ENCODE measurements at places on chromosomes 4 and X.
A peak's percentile ranks its signal among the peaks of the same experiment; 100 is the strongest.

DNA sequence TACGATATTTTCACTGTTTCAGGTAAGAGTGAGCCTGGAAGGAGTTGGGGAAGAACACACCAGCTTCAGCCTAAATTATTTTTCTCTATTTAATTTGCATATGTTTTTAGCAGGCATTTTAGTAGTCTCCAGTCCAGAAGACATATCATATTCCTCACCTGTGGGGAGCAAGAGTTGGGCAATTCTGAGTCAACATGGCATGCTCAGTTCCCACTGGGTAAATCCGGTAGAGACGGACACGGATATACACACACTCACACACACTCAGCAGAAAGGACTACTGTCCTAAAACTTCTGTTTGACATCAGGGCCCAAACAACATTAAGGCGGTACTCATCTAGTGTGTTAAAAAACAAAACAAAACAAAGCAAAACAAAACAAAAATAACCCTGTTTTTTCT lies 4.9 kb upstream of the BEX4 start:
- no peak for DNase-seq

GRCh38 chr4:13427599-13428325 lies 56.4 kb downstream of the RAB28 start:
- DNase-seq = no peak

- no peak for DNase-seq
These were observed 326.4 kb downstream of the DCHS2 start for GRCh38 chr4:154164931-154165839.

- DNase-seq = no peak
These were observed 386.1 kb upstream of the CNKSR2 start for GRCh38 chrX:20988118-20988517.

DNA sequence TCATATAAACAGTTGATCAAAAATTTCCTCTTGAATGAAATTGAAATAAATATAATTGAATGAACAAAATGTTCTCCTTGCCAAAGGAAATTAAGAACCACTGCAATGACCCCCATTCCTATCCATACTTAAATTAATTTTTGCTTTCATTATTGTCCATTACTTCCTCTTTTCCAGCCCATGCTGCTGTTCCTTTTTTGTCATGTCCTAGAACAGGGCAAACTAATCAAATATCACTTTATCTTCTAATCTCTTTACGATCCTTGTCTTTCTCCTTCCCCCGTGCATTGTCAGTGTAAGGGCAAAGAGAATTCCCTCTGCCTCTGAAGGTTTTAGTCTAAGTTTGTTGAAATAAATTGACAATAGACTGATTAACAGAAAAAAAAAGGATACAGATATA lies 203.0 kb downstream of the CENPC start:
- no peak for DNase-seq

GRCh38 chr4:183099537-183100297 lies 660 bp downstream of the WWC2 start:
- DNase-seq = no peak

- DNase-seq = no peak
These were observed 79.4 kb upstream of the HELT start for GRCh38 chr4:184938871-184939270.

GRCh38 chr4:186666750-186667149 lies 56.9 kb downstream of the FAT1 start:
- DNase-seq = no peak

GRCh38 chr4:15719506-15719905 lies 16.6 kb downstream of the BST1 start:
- DNase-seq = no peak

GRCh38 chr4:16731776-16732380 lies 166.6 kb downstream of the LDB2 start:
- DNase-seq = no peak

DNA sequence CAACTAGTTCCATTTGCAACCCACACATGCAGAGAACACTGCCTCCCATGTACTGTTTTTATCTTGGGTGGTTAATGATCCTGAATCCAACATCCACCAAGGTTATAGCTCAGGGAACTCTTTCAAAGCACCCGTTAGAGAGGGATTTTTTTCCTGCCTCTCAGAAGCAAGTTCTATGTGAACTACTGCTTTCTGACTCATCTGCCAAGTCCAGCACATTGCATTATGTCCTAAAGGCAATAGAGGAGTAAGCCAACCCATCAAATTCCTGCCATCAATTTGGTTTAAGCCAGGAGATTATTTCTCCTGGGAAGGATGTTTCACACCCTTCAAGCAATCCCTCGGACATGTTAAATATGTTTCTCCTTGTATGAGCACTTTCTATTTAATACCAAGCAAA lies 334.5 kb downstream of the GASK1B start:
- DNase-seq = no peak

DNA sequence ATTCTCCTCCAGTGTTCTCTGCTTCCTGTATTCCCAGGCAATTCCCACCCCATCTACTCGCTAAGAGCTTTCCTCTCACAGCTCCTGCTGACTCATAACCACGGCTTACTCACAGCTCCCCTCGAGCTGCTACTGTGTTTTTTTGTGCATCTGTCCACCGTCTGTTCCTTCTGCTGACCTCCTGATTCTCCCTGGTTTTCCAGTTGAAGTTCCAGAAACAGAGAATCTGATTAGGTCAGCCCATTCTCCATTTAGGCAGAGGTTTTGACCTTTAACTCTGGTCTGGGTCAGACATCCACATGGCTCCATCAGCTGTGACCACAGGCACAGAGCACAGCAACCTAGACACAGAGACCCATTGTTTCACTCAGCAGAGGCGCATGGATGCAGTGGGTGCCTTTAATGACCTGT lies 5.5 kb upstream of the SMIM20 start:
- DNase-seq = no peak

- peak; percentile 69 for DNase-seq
These were observed at the start of gene PRICKLE3 for GRCh38 chrX:49186125-49187027. PRICKLE3 (minus strand) TSS chrX:49186373; CDS start chrX:49186297, 76 bp downstream.

DNA sequence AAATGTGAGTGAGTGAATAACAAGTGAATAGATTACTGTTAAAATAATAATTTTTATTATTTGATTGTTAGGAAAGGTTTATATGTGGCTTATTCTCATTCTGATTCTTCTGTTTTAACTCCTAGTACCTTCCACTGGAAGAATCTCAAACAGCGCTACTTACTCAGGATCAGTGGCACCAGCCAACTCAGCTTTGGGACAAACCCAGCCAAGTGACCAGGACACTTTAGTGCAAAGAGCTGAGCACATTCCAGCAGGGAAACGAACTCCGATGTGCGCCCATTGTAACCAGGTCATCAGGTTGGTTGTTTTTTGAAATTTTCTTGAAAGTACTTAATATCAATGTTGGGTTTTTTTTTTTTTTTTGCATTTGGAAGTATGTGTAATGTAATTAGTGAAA lies 117.6 kb upstream of the BMPR1B start:
- DNase-seq = no peak

- DNase-seq = no peak
These were observed 50.3 kb downstream of the TMEM165 start for GRCh38 chr4:55445921-55446577.

GRCh38 chr4:40280586-40280985 lies 54.5 kb upstream of the CHRNA9 start:
- no peak for DNase-seq

GRCh38 chr4:181822005-181822375 lies 421.2 kb upstream of the TENM3 start:
- DNase-seq = no peak

DNA sequence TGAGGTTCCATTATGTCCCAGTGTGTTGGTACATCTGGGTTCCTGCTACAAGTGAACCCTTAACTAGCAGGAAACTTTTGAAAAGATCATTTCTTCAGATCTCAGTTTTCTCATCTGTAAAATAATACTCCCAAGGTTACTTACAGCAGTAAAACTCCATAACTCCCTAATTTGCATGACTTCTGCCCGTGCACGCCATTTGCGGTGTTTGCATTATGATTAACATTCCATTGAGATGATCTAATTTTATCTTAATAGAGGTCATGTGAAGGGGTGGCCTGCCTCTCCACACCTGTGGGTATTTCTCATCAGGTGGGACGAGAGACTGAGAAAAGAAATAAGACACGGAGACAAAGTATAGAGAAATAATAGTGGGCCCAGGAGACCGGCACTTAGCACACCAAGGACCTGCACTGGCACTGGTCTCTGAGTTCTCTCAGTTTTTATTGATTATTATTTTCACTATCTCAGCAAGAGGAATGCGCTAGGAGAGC lies 219.8 kb downstream of the TLL1 start:
- DNase-seq = no peak

DNA sequence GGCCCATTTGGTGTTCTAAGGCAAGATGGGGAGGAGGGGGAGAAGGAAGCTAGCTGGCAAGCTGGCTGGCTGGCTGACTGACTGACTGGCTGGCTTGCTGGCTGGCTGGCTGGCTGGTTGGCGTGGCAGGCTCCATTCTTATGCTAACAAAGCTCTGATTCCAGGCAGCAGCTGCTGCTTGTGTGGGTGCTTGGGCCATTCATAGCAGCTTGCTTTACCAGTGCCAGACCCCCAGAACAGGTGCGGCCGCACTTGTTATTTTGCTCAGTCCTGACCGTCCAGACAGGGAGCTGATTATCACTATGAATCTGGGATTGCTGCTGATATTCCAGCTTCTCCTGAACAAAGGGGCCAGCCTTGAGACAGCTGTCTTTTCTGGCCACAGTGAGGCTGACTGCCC lies 131.2 kb upstream of the PAK3 start:
- no peak for DNase-seq

DNA sequence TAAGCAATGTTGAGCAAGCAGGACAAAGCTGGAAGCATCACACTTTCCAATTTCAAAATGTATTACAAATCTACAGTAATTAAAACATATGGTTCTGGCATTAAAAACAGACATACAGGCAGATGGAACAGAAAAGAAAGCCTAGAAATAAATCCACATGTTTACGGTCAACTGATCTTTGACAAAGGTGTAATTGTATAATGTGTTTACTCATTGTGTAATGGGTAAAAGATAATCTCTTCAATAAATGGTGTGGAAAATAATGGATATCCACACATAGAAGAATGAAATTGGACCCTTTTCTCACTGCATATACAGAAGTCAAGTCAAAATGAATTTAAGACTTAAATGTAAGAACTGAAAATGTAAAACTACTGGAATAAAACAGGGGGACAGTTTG lies 394.2 kb downstream of the ANKRD50 start:
- DNase-seq = no peak

DNA sequence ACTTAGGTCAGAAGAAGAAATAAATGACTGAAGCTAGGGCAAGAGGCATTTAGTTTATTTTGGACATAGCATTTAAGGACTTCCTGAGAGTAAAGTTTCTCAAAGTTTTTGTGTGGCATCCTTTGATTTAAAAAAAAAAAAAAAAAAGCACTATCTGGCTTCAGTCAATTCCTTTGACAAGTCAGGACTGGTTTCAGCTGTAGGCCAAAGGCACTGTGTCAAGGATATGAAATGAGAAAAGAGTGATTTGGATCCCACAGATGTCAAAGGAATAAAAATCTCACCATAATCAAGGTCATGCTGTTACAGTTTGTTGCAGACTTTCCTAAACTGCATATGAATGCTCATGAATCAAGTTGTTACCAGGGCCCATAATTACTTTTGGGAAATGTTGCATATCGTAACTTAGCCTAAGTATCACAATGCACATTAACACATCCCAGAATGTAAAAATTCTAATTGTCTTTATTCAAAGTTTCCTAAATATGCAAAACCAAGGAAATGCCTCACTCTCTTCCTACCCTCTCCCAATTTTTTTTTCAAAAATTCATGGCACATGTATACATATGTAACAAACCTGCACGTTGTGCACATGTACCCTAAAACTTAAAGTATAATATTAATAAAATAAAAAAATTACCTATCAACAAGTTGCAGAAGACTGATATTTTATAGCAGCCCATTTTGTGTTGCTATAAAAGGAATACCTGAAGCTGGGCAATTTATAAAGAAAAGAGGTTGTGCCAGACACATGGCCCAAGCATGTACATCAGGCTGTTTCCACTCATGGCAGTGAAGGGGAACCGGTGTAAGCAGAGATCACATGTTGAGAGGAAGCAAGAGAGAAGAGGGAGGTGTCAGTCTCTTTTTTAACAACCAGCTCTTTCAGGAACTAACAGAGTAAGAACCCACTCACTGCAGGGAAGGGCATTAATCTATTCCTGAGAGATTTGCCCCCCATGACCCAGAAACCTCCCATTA lies 33.7 kb upstream of the ADAMTS3 start:
- DNase-seq = no peak

- no peak for DNase-seq
These were observed 129.1 kb downstream of the COL4A6 start for GRCh38 chrX:108309144-108309543.

- DNase-seq = no peak
These were observed 15.0 kb downstream of the C4orf33 start for GRCh38 chr4:129110931-129111330.

GRCh38 chr4:81519427-81519773 lies 47.7 kb upstream of the RASGEF1B start:
- DNase-seq = no peak

DNA sequence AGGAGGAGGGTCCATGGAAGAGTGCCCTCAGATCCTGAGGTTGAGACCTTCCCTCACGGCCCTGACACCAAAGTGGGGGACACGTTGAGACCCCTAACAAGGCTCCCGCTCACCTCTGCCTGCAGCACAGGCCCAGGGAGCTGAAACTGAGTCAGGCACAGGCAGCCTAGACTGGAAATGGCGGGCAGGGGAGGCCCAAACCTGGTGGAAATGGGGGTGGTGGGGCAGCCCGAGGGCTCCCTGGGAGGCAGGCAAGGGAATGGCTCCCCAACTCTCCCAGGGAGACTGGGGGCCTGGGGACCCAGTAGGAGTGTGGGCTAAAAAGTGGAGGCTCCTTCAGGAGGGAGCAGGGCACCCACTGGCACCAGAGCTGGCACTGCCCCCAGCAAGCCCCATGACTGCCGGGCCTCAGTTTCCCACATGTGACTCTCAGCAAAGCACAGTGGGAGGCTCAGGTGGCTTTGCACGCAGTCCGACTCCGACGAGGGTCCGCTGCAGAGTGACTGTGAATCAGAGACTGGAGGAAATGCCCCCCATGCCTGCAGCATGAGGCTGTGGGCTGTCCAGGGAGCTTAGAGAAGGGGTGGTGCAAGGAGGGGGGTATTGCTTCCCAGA lies 5.9 kb downstream of the NKX1-1 start:
- no peak for DNase-seq

DNA sequence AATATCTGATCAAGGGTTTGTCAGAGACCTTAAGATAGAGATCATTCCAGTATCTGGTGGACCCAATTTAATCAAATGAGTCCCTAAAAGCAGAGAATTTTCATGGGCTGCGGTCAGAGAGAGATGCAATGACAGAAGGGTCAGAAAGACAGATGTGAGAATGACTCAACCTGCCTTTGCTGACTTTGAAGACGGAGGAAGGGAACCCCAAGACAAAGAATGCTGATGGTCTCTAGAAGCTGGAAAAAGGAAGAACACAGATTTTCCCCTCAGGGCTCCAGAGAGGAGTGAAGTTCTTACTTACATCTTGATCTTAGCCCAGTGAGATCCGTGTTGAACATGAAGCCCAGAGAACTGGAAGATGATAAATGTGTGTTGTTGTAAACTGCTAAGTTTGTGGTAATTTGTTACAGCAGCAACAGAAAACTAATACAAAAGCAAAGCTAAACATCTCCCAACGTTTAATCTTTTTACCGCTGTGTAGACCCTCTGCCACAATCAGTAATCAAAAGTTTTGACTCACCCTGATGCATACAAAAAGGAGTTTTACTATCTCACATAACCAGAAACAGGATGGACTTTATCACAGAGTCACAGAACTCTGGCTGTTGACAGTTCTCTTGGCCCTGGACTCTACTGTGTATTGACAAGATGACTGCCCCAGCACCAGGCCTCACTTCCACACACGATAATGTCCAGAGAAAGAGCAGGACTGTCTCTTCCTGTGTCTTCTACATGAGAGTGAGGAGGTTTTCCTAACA lies 70.2 kb upstream of the MAGEB2 start:
- no peak for DNase-seq

GRCh38 chrX:50107470-50107869 lies 93.3 kb downstream of the AKAP4 start:
- DNase-seq = no peak
